ENCODE measurements at places on chromosomes 6 and 20.

- no peak for DNase-seq
Observed at GRCh38 chr20:58021481-58021880, 207.0 kb downstream of the ANKRD60 start.

GRCh38 chr20:17683218-17684076 lies 1.4 kb upstream of the RRBP1 start:
- DNase-seq, result no peak

- DNase-seq, result no peak
Observed at GRCh38 chr20:3121271-3121911, 36.9 kb upstream of the AVP start.

- no peak for DNase-seq
Observed at GRCh38 chr6:135830452-135830881, 21.0 kb upstream of the PDE7B start.

DNA sequence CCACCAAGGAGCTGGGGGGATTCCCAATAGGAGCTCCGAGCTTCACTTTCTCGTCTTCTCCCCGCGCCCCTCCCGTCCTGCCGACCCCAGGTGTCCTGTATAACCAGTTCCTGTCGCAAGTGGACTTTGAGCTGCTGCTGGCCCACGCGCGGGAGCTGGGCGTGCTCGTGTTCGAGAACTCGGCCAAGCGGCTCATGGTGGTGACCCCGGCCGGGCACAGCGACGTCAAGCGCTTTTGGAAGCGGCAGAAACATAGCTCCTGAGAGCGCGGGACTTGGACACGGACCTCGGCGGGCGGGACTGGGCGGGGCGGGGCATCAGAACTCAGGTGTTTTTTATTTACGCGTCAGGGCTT lies 340 bp upstream of the VARS2 start:
- DNase-seq, result no peak

DNA sequence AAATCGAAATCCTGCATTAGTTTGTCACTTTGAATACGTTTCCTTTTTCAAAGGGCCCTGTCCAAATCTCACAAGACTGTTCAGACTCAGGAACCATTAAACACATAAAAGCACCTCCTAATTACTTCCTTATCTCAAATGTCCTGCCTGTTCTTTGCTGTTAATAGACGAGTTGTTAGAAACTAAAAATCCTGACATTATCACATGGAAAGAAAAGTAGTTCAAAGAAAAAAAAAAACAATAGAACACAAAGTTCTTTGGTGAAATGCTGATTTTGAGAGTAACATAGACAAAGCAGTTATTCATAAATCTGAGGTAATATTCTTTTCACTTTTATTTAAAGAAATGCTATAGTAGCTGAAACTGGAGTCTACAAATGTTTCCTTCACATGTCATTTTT lies 12.1 kb upstream of the TAB2 start:
- no peak for DNase-seq

- DNase-seq, result no peak
Observed at GRCh38 chr6:52297433-52297832, 12.9 kb upstream of the MCM3 start.

DNA sequence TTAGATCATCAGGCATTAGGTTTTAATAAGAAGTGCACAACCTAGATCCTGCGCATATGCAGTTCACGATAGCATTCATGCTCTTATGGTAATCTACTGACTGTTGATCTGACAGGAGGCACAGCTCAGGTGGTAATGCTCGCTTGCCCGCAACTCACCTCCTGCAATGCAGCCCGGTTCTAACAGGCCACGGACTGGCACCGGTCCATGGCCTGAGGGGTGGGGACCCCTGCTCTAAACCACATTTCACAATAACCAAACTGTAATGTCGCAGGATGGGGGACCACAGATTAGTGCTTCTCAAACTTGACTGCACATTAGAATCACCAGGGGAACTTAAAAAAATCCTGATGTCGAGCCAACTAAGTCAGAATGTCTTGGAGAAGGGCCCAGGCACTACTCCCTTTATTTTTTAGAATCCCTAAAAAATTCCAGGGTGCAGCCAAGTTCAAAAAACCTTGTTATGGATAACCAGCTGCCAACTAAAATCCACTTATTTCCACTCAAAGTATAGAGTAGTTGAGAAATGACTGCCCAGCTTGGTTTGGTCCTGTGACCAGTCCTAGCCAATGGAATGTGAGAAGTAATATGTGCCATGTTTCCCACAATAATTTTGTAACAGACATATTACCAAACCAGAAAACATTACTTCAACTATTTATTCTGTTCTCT lies 3.1 kb downstream of the SHPRH start:
- no peak for DNase-seq

GRCh38 chr6:1396952-1397868 lies 7.8 kb downstream of the FOXF2 start:
- peak; percentile 74 for DNase-seq

- DNase-seq, result no peak
Observed at GRCh38 chr6:40623932-40624331, 36.8 kb upstream of the LRFN2 start.

GRCh38 chr20:44357020-44357419 lies 1.5 kb downstream of the HNF4A start:
- DNase-seq, result no peak

GRCh38 chr6:15081447-15081846 lies 164.4 kb upstream of the JARID2 start:
- DNase-seq, result no peak

- no peak for DNase-seq
Observed at GRCh38 chr6:133889557-133890403, 867 bp downstream of the TCF21 start.

- DNase-seq, result no peak
Observed at GRCh38 chr20:45909817-45910669, 1.9 kb downstream of the PLTP start.

GRCh38 chr6:25413207-25413905 lies 134.2 kb downstream of the CARMIL1 start:
- no peak for DNase-seq

DNA sequence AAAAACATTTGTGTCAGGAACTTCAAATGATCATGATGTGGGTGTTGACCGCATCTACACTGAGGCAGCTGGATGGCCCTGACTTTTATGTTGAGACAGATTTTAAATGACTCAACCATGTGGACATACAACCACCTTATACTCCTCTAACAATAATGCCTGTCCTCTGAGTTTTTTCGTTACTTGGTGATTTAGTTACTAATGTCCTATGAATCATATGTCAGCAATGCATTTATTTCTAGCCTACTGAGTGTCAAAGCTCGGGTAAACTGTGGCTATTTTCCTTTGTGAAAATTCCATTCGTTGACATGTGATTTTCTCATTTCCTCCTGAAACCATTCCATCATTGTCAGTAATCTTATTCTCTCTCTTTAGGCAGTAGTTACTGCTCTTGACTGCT lies 38.9 kb upstream of the NKX2-4 start:
- no peak for DNase-seq

DNA sequence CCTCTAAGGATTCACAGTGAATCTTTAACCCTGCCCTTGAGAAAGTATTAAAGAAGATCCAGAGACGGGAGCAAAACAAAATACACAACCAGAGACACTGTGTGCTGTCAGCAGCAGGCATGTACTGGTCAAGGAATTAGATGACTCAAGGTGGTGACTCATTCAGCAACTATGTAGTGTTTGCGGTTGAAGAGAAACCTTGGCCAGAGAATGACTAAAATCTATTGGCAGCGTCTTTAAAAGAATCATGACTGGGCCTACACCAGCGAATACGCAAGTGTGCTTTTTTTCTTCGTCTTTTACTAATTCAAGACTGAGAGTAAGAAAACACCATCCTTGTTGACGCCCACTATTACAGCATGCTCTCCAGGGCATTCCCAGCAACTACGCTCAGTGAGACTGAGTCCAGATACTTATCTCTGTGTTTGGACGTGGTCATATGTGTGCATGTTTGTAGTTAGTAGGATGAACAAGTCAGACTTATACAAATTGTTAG lies 72.4 kb upstream of the BACH2 start:
- DNase-seq, result no peak

DNA sequence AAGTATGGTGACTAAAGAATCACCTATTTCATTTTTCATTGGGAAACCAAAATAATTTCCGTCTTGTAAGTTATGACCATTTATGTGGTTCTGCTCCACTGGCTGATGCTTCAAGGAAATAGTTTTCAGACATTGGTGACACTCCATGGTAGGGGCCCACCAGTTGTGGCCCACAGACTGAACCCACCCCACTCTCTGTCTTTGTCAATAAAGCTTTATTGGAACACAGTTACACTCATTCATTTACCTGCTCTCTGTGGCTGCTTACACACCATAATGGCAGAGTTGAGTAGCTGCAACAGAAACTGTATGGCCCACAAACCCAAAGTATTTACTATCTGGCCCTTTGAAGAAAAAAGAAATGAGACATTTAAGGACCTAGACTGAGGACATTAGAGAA lies 78.5 kb downstream of the TBC1D7 start:
- DNase-seq, result no peak

DNA sequence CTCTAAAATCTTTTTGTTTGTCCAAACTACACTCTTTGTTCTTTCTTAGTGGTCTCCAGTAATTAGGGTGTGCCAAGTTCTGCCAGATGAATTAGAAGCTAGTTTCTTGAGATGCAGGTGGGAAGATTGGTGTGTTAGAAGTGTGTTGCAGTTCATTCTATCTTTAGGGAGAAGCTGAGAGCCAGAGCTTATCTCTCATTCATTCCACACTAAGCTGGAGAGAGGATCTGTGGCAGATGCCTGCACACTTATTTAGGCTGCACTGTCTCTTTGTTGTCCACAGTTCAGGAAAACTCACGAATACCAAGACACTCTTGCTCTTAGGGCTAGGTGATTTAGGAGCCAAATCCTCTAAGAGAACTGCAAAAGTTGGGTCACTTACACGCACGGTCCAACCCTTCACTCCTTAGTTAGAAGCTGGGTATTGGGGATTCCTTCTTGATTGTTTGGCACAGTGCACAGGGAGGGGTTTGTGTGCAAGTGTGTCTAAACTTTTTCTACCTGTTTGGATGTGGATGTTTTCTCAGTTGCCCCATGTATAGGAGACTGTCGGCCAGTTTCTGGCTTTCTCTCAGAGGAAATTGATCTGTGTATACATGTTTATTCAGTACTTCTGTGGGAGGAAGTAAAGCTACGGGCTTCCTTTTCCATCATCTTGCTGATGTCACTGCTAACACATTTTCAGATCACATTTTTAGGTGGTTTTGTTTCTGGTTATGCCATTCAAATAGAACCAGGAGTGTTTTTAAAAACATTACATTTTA lies 49.5 kb downstream of the SMAP1 start:
- DNase-seq, result no peak

- no peak for DNase-seq
Observed at GRCh38 chr6:128511506-128511905, 8.9 kb downstream of the PTPRK start.

GRCh38 chr6:35343092-35343834 lies 905 bp downstream of the PPARD start:
- no peak for DNase-seq

GRCh38 chr20:17295151-17295726 lies 68.4 kb downstream of the PCSK2 start:
- no peak for DNase-seq

- DNase-seq, result no peak
Observed at GRCh38 chr6:40000964-40001515, 66.8 kb upstream of the MOCS1 start.

GRCh38 chr6:65798280-65799014 lies 91.4 kb upstream of the EYS start:
- DNase-seq, result no peak

- no peak for DNase-seq
Observed at GRCh38 chr6:125357515-125358256, 55.9 kb upstream of the HDDC2 start.

- no peak for DNase-seq
Observed at GRCh38 chr6:64383277-64383676, 747.7 kb downstream of the PHF3 start.

GRCh38 chr6:21846541-21847451 lies 253.2 kb downstream of the SOX4 start:
- DNase-seq, result no peak

DNA sequence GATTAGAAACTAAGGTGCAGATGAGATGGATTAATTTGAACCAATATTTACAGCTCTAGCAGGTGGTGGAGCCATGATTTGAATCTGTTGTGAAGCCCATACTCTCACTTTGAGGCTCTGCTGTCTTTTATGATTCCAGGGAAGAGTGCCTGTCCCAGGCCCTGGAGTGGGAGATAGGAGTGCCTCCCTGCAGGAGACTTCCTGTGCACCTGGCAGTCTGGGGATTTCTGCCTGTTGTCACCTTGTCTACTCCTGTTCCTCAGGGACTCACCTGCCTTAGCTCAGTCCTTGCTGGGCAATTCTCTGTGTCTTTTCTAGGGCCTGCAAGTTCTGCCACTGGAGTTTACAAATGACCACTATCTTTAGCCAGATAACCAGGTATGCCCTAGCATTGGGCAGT lies 46.3 kb downstream of the SCAND1 start:
- no peak for DNase-seq

DNA sequence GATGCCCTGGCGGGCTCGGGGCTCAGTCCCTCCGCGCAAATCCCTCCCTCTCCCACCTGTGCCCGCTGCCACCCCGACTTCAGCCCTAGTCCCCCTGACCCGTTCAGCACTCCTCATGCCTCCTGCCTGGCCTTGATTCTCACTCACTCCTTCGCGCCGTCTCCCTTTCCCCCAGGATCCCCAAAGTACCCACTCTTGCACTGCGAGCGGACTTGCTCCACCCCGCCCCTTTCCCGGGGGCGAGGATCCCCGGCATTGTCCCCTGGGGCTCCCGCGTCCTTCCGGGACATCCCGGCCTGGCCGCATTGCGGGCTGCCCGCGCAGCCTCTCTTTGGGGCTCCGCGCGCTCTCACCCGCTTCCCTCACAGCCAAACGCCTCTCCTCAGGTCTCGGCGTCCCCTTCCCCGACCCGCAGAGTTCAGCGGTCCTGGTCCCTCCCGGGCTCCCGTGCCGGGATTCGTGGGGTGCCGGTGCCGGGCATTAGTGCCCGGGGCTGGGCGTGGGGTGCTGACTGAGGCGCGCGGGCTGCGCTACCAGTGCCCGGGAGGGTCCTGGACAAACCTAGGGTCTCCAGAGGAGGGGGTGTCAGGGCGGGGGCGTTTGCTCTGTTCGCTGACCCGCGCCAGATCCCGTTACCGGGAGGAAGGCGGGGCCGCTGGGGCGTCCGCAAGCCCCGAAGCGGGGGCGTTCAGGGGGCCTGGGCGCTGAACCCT lies 45.5 kb upstream of the SUPT3H start:
- DNase-seq, result peak; percentile 41

DNA sequence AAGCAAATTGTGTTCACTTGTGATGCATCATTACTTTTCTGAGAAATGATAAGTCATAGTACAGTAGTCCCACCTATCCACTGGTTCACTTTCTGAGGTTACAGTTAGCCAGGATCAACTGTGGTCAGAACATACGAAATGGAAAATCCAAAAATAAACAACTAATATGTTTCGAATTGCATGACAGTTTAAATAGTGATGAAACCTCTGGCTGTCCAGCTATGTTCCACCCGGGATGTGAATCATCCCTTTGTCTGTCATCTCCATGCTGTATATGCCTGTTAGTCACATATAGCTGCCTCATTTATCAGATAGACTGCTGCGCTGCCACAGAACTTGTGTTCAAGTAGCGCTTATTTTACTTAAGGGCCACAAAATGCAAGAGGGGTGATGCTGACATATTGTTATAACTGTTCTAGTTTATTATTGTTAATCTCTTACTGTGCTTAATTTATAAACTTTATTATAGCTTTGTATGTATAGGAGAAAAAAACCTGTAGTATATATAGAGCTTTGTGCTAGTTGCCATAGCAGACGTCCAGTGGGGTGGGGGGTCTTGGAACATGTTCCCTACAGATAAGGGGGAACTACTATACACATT lies 29.2 kb downstream of the AFDN start:
- DNase-seq, result no peak

GRCh38 chr20:48709744-48710143 lies 118.1 kb downstream of the PREX1 start:
- DNase-seq, result no peak

GRCh38 chr6:139518556-139519091 lies 144.2 kb upstream of the CITED2 start:
- no peak for DNase-seq

Measured in stimulated activated CD4-positive, alpha-beta T cell treated with anti-CD3 and anti-CD28 coated beads, Interleukin-4, amount 100 ng/mL, for 1 hour (primary cell).